ENCODE measurements at places on chromosomes 5 and 9.

DNA sequence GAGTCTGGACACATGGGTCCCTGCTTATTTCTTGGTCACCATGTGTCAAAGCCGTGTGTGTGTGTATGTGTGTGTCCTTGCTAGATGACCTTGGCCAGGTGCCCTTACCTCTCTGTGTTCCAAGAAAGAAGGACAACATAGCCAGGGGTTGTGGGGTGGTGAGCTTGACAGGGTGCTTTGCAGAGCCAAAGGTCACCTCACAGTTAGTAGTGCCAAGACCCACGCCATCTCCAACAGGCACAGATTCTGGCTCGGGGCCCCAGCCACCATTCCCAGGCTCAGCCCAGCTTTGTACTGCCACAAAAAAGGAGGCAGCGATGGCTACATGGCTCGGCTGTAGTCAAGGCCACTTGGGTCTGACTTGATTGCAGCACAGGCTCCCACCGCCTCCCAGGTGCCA, 39.5 kb downstream of the CXXC5 start:
- DNase-seq, result no peak

GRCh38 chr9:97615439-97616072, 17.6 kb downstream of the TSTD2 start:
- DNase-seq, result no peak

DNA sequence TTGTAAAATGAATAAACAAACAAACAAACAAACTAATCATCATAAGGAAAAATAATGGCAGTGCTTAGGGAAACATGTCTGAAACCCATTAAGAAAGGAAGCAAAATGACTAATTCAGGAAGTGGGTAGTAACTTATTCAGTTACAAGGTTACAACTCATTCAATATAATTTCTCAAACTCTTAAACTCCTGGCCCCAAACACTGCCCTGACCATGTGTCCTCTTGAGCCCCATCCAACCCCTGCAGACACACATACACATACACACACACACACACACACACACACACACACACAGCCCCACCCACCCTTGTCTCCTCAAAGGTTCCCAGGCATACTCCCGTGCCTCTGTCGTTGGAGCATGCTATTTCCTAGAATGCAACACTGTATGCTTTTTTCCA, 193.9 kb downstream of the SEC61B start:
- DNase-seq, result no peak

DNA sequence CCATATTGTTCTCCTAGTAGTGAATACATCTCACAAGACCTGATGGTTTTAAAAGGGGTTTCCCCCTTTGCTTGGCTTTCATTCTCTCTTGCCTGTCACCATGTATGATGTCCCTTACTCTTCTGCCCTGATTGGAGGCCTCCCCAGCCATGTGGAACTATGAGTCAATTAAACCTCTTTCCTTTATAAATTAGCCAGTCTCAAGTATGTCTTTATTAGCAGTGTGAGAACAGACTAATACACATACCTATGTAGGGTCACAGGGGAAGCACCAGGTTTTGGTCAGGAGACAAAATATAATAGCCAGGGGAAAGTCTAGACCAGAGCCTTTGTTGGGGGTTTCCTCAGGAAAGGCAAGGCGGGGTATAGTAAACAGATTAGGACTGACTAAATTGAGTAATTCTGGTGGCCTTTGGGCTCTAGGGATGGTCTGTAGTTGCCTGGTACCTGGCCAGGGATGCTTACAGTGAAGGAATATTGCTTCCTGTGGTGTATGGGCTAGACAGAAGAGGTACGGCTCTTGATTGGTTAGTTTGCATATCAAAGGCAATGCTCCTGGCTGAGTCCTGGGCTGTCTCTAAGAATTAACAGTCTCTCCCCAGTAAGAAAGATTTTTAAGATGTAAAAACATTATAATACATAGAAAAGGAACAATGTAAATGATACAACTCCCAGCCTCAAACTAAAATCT, 254.5 kb downstream of the ELAVL2 start:
- no peak for DNase-seq

DNA sequence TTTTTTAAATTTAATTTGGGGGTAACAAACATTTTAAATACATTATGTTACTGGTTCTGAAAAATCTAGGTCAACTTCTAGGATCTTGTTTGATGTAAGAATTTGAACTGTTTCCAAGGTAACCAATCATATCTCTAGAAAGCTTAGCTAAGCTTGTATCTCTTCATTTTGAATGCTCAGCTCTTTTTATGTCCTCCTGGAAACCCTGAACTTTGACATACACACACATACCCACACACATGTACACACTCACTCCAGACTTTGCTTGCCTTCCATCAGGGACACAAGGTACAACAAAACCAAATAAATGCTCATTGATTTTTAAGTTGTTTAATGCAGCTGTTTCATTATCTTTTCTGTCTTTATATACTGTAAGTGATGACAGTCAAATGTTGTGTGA, 178.5 kb downstream of the RAB3C start:
- DNase-seq, result no peak

GRCh38 chr9:110742741-110743371, 74.3 kb downstream of the MUSK start:
- no peak for DNase-seq

- no peak for DNase-seq
These were observed 133.8 kb upstream of the DAB2 start for GRCh38 chr5:39558541-39558940.
